ENCODE measurements at places on chromosomes 4 and X.

DNA sequence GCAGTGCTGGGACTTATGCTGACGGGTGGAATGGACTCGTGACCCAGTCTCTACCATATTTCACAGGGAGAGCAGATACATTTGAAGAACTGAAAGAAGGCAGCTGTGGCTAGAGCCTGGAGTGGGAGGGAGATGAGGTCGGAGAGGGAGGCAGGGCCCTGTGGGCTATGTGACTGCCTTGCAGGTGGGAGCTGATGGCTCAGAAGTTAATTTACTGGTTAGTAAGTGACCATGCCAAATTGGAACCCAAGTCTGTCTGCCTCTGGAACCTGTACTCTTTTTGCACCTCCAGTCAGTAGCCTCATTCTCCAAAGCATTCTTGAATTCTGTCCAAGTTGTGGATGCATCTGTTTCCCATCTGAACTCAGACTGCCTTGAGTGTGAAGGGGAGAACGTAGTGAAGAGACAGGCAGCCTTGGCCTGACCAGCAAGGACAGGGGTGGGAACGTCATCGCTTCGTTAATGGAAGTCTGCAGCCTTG, 92.3 kb downstream of the REPS2 start:
- peak; percentile 34 for DNase-seq

DNA sequence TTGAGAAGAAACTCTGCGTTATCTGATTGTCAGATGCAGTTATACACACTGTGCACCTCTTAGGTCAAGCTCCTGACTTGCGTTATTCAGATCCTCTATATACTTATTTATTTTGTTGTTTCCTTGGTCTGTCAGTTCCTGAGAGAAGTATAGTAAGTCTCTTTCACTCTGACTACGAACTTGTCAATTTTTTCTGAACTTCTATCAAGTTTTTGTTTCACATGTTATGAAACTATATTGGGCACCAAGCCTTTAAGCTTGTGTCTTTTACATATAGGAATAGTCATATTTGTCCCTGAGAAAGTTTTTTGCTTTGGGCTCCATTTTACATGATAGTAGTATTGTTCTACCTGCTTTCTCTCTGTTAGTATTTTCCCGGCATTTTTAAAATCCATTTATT, 31.7 kb downstream of the ZNF275 start:
- no peak for DNase-seq

DNA sequence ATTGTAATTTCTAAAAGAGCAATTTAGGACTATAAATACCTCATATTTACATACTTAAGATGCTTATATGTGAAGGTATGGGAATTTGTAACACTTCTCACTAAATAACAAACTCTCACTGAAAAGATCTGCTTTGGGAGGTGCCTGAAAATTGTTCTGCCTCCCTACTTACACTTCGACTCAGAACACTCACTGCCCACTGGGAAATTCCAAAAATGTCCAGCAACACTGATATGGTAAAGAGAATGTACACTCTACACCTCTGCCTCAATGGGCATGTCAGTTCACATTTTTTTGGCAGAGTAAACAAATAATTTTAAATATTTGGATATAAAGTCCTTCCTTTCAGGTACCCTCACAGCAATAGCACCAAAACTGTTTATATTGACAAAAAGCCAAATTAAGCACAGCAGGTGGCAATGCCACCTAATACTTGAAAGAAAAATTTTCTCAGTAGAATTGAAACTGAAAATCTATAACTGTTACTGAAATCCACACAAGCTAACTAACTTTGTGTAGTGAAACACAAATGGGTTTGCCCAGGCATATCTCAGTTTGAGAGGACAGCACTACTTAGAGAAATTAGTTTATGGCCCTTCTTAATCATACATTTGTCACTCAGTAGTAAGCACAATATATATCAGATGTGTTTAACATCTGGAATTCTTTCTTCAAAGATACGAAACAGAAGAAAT, 67.1 kb downstream of the PRDM5 start:
- DNase-seq = no peak

- DNase-seq = no peak
These were observed 68.7 kb downstream of the MEPE start for GRCh38 chr4:87901422-87901992.

DNA sequence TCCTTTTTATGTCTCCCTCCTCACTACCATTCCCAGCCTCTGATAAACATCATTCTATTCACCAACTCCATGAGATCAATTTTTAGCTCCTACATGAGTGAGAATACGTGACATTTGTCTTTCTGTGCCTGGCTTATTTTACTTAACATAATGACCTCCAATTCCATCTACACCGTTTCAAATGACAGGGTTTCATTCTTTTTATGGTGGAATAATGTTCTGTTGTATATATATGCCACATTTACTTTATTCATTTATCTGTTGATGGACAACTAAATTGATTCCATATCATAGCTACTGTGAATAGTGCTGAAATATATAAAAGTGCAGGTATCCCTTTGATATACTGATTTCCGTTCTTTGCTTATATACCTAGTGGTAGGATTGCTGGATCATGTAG, 503.9 kb downstream of the SMARCA1 start:
- no peak for DNase-seq

DNA sequence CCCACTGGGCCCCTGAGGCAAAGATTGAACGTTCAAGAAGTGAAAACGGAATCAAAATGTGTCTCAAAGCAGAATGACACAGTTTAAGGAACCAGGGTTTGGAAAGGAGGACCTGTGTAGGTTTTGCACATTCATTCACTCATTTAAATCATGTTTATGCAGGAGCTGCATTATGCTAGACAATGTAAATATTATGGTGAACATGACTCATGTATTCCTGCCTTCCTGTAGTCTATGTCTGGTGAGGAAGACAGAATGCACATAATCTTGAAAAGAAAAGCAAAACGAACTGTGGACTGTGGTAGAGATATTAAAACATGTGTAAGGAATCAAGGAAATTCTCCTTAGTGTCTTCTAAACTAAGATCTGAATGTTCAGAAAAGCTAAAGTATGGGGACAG, 311.8 kb upstream of the SMIM31 start:
- no peak for DNase-seq

- DNase-seq = no peak
These were observed at the start of gene DAPP1 for GRCh38 chr4:99816545-99817308. Gene DAPP1 (plus strand): TSS chr4:99816827. CDS start chr4:99816914, 87 bp downstream.

GRCh38 chr4:81922313-81922712, 450.6 kb upstream of the RASGEF1B start:
- no peak for DNase-seq

DNA sequence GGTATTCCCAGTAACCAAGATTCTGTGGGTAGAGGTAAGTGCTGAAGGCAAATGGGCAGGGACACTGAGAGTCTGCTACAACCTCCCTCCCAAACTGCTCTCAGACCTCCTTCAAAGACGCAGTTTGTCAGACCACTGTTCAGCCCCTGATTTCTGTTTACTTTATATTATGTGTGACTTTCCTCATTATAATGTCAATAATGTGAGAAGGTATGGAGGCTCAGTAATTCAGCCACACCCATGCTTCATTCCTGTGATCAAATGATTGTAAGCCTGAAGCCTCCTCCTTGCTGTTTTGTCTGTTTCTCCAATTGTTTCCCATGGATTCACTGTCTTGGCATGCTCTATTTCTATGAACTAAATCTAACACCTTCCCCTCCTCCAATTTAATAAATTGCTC, 75.6 kb downstream of the SYTL5 start:
- no peak for DNase-seq

GRCh38 chrX:113726466-113726865, 857.4 kb upstream of the HTR2C start:
- no peak for DNase-seq

- no peak for DNase-seq
These were observed 36.1 kb downstream of the COQ2 start for GRCh38 chr4:83248486-83248885.

DNA sequence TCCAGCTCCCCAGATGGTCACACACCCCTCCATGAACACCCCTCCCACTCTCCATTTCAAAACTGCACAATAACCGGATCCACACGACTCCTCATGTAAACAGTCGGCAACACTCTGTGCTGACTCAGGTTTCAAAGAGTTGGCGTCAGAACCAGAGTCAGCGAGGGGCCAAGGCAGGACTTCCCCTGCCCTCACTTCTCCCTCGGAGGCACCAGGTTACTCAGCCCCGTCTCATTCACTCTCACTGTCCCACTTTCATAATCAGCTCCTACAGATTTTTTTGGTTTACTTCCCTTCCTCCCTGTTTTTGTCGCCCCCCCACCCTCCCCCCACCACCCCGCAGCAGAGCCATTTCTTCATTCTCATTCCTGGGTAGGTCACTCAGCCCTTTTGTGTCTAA, 2.7 kb upstream of the TIMP1 start:
- DNase-seq = no peak

- DNase-seq = no peak
These were observed 3.2 kb downstream of the CXorf38 start for GRCh38 chrX:40644176-40644575.

- DNase-seq = no peak
These were observed 1.5 kb upstream of the NSD2 start for GRCh38 chr4:1869530-1870327.

DNA sequence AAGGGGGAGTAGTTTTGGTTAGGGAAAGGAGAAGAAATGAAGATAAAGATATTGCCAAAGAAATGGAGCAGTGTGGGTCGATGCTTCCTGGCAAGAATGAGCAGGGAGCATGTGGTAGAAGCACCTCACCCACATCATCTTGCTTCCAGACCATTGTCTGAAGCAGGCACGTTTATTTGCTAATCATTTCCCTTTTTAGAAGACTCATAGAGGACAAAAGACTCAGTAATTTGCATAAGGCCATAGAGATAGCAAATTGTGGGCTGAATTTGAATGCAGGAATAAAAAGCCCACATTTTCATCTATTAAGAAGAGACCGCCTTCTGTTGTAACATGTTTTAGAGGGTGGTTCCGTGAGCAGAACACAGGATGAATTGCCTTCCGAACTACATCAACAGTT, 275.2 kb upstream of the FAT4 start:
- DNase-seq = no peak

DNA sequence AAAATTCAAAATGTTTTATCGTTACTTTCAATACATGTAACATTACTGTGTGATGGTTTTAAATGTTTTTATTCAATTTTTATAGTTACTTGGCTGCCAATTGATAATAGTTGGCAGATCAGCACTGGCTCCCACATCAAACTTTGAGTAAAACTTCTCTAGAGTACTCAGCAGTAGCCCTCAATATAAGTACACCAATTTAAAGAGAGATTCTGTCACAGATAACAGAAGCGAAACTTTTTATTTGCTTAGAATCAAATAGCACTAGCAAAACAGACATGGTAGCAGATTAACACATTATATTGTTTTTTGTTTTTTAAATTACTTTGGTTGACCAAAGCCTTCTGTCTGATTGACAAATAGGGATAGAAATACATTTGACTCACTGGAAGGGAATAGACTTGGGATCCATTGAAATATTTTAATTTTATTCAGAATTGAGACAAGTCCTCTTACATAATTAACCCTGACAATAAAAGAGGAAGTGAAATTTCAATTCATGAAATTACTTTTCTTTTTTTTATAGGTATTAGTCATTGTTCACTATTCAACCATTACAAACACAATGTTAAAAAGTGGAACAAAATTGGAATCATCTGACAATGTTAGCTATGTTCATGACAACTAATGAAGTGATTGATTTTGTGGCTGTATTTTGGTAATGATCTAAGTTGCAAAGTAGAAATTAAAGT, 554.9 kb downstream of the KLHL4 start:
- DNase-seq = no peak

- DNase-seq = no peak
These were observed 71.9 kb upstream of the PHOX2B start for GRCh38 chr4:41820473-41820872.

DNA sequence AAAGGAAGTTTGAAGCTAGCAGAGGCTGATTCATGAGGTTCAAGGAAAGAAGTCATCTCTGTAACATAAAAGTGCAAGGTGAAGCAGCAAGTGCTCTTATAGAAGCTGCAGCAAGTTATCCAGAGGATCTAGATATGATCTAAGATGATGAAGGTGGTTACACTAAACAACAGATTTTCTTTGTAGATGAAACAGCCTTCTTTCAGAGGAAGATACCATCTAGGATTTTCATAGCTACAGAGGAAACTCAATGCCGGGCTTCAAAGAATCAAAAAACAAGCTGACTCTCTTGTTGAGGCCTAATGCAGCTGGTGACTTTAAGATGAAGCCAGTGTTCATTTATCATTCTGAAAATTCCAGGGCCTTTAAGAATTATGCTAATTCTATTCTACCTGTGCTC, 28.8 kb downstream of the NR0B1 start:
- DNase-seq = no peak

- DNase-seq = no peak
These were observed 466.0 kb downstream of the DMD start for GRCh38 chrX:32745323-32745722.

DNA sequence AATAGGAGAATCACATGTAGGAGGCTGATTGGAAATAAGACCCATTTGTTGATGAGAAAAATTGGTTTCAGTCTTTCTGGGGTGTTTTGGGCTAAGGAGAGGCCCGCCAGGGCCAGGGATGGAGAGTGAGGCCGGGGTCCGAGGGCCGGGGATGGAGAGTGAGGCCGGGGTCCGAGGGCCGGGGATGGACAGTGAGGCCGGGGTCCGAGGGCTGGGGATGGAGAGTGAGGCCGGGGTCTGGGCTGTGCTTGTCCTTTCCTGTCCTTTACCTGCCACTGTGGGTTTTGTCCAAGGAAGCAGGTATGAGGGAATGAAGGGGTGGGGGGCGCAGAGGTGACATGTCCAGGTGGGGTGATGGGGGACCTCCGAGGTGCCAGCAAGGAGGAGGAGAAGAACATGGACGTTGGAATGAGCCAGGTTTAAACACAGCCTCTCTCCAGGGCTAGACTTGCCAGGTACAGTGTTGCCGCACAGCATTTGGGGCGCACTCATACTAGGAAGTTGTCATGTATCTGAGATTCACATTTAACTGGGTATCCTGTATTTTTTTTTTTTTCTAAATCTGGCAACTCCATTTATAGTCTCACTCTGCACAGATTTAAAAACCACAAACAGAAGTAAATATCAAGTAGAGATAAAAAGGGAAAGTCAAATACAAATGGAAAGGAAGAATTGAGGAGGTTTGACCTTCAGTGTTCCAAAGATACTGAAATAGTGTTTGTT, 8.8 kb downstream of the RGS12 start:
- no peak for DNase-seq

DNA sequence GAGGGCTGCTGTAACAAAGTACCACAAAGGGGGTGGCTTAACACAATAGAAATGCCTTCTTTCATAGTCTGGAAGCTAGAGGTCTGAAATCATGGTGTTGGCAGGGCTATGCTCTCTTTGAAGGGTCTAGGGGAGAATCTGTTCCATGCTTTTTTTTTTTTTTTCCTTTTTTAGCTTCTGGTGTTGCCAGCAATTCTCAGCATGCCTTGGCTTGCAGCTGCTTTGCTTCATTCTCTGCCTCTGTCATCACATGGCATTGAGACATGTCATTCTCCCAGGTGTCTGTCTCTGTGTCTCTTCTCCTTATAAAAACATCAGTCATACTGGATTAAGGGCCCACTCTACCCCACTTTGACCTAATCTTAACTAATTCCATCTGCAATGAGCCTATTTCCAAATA, 78.6 kb upstream of the BOD1L1 start:
- no peak for DNase-seq
